Esophagus squamous epithelium (tissue), 5 donors: ENCODE measurements at places on chromosomes 3 and 15.
A peak's percentile ranks its signal among the peaks of the same experiment; 100 is the strongest.

- no peak for DNase-seq
Measured at GRCh38 chr15:74712311-74712710, 13.0 kb downstream of the CYP1A1 start.

DNA sequence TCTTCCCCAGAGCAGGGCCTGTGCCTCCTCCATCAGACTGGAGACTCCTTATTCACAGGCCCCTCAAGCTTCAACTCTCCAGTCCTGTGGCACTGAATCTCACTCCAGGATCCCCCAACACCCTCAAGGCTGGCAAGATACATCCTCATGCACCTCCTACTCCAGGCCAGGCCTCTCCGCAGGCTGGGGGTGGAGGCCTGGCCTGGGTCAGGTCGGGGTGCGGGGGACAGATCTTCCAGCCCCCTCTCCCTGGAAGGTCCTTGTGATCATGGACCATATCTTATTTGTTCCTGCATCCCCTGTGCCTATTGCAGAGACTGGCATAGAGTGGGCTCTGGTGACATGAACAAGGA lies 147.3 kb downstream of the SMAD6 start:
- no peak for DNase-seq

DNA sequence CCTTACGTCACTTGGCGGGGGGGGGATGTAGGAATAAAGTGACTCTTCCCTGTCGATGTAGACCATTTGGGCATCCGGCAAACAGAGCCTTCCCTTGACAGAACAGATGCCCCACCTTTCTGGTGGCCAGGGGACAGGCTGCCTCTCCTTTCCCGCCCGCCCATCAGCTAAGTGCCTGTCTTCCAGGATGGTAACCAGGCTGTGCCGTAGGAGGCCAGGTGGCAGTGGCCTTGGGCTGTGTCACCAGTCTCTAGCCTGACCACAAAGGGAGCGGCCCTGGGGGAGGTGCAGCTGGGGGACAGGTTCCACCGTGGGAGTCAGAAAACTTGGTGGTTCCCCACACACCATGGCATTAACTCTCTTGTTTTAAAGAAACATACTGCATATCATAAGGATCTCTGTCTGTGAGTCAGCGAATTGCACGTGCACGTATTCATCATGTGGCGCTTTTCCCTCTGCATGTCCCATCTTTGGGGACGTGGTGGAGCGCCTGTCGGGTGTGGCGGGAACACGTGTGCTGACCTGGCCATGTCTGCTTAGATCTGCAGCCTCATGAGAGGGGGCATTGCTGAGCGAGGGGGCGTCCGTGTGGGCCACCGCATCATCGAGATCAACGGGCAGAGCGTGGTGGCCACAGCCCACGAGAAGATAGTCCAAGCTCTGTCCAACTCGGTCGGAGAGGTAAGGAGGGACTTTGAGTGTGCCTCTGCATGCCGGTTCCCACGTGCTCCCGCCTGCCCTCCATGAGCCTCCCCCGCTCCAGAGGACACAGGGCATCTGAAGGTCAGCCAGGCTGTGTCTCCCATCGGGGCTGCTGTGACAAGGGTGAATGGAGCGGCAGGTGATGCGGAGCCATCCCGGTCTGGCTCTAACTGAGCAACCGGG lies 156.0 kb downstream of the NSMCE3 start:
- no peak for DNase-seq

GRCh38 chr3:39540162-39540921 lies 72.9 kb downstream of the MOBP start:
- no peak for DNase-seq

DNA sequence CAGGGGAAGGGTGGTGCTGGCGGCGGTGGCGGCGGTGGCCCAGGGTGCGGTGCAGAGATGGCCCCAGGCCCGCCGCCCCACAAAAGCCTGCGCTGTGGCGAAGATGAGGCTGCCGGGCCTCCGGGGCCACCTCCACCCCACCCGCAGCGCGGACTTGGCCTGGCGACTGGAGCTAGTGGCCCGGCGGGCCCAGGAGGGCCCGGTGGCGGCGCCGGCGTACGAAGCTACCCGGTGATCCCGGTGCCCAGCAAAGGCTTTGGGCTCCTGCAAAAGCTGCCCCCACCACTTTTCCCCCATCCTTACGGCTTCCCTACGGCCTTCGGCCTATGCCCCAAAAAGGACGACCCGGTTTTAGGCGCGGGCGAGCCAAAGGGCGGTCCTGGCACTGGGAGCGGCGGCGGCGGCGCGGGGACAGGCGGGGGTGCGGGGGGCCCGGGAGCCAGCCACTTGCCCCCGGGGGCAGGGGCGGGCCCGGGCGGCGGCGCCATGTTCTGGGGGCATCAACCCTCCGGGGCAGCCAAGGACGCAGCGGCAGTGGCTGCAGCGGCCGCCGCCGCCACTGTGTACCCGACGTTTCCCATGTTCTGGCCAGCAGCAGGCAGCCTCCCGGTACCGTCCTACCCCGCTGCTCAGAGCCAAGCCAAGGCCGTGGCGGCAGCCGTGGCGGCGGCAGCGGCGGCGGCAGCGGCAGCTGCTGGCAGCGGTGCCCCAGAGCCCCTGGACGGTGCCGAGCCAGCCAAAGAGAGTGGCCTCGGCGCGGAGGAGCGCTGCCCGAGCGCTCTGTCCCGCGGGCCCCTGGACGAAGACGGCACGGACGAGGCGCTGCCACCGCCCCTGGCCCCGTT lies 1.6 kb downstream of the SKOR1 start:
- DNase-seq, result no peak

DNA sequence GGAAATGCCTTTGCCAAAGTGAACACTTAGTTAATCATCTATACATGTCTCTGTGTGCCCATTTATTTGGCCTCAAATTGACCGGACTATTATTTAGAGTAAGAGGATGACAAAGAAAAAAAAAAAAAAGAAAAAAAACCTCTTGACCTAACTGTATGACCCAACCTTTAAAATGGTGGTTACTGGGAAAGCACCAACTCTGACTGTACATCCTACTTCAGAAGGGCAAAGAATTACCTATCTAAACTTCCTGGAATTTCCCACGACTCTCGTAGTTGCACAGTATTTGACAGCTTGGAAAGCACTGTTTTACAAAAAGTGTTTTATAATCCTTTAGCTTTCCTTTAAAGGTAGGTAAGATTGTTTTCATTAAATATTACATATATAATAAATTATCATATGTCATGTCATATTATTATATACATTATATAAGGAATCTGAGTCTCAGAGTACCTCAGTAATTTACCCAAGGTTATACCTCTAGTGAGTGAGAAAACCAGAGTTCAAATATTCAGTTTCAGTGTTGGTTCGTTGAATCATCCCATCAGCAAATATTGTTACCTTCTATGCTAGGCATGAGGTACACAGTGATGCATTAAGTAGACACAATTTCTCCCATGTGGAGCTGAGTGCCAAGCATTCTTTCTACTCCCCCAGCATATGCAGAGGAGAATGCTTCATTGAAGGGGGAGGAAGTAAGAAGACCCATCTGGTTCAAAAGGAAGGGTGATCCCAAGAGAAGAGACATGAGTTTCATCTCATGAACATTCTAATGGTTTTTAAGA lies 5.0 kb downstream of the BCL2A1 start:
- DNase-seq, result no peak

DNA sequence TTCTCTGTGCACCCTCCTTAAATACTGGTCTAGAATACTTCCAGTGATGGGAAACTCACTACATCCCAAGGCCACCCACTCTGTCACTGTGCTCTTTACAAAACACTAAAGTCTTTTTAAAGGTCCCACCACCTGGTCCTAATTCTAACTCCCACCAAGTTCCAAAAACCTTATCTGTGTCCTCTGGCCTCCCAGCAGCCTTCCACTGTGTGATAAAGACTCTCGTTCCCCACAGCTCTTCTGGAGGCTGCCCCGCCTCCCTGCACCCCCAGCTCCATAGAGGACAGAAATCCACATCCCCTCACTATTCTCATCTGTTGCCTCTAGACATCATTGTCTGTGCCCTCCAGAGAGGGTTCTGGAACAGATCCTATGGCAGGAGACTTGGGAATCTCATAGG lies 276.4 kb downstream of the FAM43A start:
- no peak for DNase-seq

DNA sequence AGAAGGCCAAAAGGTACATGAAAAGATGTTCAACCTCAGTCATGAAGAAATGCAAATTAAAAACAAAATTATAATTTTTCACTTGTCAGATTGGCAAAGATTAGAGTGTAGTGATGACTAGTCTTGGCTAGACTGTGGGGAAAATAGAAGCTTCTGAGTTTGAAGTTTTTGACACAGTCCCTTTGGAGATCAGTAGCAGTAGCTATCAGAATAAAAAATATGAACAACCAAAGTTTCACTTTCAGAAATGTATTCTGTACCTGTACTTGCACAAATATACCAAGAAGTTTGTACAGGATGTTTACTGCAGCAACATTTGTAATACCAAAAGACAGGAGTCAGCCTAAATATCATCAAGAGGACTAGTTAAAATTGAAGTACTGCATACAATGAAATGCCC lies 14.1 kb downstream of the ATP2C1 start:
- no peak for DNase-seq

GRCh38 chr3:105545051-105545450 lies 178.3 kb downstream of the ALCAM start:
- no peak for DNase-seq

GRCh38 chr3:73498764-73499622 lies 125.7 kb downstream of the PDZRN3 start:
- DNase-seq, result no peak

DNA sequence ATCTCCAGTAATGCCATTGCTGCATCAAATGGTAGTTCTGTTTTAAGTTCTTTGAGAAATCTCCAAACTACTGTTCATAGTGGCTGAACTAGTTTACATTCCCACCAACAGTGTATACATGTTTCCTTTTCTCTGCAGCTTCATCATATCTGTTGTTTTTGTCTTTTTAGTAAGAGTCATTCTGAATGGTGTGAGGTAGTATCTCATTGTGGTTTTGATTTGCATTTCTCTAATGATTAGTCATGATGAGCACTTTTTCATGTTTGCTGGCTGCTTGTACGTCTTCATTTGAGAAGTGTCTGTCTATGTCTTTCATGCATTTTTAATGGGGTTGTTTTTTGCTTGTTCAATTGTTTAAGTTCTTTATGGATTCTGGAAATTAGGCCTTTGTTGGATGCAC lies 10.2 kb upstream of the GCSAM start:
- DNase-seq, result no peak

- DNase-seq, result no peak
Measured at GRCh38 chr3:13034861-13035260, 38.4 kb downstream of the IQSEC1 start.

- DNase-seq, result no peak
Measured at GRCh38 chr15:90530250-90531051, 728 bp downstream of the CRTC3 start.

- no peak for DNase-seq
Measured at GRCh38 chr3:15982667-15983196, 185.0 kb upstream of the ANKRD28 start.

- DNase-seq, result peak; percentile 15
Measured at GRCh38 chr3:174440741-174441587, 418.2 kb upstream of the NAALADL2 start.

- no peak for DNase-seq
Measured at GRCh38 chr15:91384189-91384730, 284.2 kb downstream of the SV2B start.

GRCh38 chr3:61901986-61902385 lies 340.6 kb downstream of the PTPRG start:
- DNase-seq, result no peak

DNA sequence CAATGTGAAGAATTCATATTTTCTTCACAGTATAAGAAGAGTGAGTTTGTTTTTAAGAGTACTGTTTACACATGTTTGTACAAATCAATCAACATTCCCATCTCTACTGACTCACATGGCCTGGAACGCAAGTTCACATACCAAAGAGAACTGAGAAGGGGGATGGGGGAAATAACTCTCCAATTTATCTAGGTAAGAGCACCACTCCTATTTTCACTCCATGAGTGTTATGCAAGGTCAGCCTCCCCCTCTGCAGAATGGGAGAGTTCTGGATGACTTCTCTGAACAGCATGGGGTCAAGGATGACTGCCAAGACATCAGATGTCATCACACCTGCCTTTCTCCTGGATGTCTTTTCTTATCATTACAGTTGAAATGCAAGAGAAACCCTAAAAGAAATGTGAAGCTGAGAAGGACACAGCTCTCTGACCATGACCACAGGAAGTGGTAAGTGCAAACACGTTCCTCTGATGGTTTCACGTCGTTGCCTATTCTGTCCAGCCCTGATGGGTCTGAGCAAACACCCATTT lies 95.2 kb downstream of the SEMA6D start:
- no peak for DNase-seq
